WTC11 (cell line): ENCODE measurements at places on chromosomes 4 and X. TPM values are rescaled to one million over a fixed set of nuclear protein-coding genes. Genes with fewer than 3 reads are reported as not detected.
A peak's percentile ranks its signal among the peaks of the same experiment; 100 is the strongest.

DNA sequence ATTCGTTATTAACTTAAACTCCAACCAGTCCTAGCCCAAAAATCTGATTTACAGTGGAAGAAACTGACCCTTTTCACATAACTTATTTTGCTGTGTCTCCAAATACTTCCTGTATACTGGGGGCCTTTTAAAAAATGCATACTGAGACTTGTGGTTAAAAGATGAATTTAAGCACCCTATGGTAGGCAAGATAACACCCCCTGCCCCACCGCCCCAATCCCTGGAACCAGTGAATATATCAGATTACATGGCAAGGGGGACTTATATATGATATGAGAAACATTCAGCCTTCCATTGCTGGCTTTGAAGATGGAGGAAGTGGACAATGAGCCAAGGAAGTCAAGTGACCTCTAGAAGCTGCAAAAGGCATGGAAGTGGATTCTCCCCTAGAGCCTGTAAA, 3.1 kb upstream of the CLCN3 start:
- H3K27ac ChIP-seq = no peak overlapping the region
- no peaks in the 10 kb centered on the region for H3K36me3 ChIP-seq
- DNase-seq = no peak

- H3K4me3 ChIP-seq = no peak overlapping the region
- DNase-seq = no peak
- peaks cover 10% of the 10 kb centered on the region; the same call in 1 of the 2 replicates for H3K4me1 ChIP-seq
- H3K36me3 ChIP-seq = no peaks in the 10 kb centered on the region
Measured at GRCh38 chrX:39248330-39248729, 447.1 kb downstream of the MID1IP1 start.

GRCh38 chr4:113692809-113693411, 68.6 kb downstream of the CAMK2D start:
- DNase-seq = no peak
- no peaks in the 10 kb centered on the region for H3K27me3 ChIP-seq
- no peaks in the 10 kb centered on the region for H3K36me3 ChIP-seq
- no peak overlapping the region for H3K4me3 ChIP-seq
- H3K27ac ChIP-seq = no peak overlapping the region

GRCh38 chr4:152992027-152992426, 55.9 kb downstream of the FHDC1 start:
- DNase-seq = no peak
- peaks cover 28% of the 10 kb centered on the region for H3K4me1 ChIP-seq
- H3K27me3 ChIP-seq = no peaks in the 10 kb centered on the region
- no peak overlapping the region for H3K4me3 ChIP-seq
- H3K27ac ChIP-seq = no peak overlapping the region

Gene PPP1R3F
- 7.0 to 14.1 TPM (median 11.3 TPM) in 3 replicates for total RNA-seq

DNA sequence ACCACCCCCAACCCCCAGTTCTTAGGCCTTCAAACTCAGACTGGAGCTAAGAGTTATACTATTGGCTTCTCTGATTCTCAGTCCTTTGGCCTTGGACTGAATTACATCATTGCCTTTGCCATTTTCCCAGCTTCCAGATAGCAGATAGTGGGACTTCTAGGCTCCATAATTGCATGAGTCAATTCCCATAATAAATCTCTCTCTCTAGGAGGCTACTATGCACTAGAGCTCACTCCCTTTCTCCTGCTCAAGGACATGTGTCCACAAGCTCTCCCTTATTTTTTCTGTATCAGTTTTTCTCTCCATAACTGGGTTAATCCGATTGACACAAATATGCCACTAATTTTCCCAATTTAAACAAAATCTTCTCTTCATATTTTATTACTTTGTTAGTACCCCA, 103.4 kb downstream of the REELD1 start:
- H3K4me1 ChIP-seq = no peaks in the 10 kb centered on the region
- no peaks in the 10 kb centered on the region for H3K36me3 ChIP-seq
- no peak overlapping the region for H3K4me3 ChIP-seq
- DNase-seq = no peak
- H3K27ac ChIP-seq = no peak overlapping the region
- no peaks in the 10 kb centered on the region for H3K27me3 ChIP-seq

Gene TLL1
- 0.46 to 0.98 TPM (median 0.63 TPM) in 3 replicates for total RNA-seq

GRCh38 chr4:5967783-5968182, 50.4 kb downstream of the C4orf50 start:
- DNase-seq = no peak
- no peaks in the 10 kb centered on the region for H3K36me3 ChIP-seq
- H3K27ac ChIP-seq = no peak overlapping the region
- H3K27me3 ChIP-seq = peaks cover 6% of the 10 kb centered on the region; the same call in 1 of the 2 replicates
- no peak overlapping the region for H3K4me3 ChIP-seq
- peaks cover 30% of the 10 kb centered on the region for H3K4me1 ChIP-seq

DNA sequence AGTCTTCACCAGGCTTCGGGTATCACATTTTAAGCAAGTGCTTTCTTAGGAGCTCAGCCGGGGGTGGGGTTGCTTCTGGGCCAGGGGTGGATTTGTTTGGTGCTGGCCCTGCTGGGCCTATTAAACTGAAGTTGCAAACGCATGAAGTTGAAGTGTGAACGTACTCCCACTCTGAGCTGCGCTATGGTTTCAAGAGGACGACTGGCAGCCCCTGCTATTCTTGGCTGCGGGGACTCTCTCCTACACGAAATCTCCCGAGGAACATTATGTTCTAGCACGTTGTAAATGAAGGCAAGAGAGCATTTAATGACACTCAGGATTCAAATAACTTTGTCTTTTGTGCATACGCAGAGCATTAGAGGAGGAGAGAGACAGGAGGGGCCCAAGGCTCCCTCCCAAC, 401.3 kb upstream of the BOD1L1 start:
- no peaks in the 10 kb centered on the region for H3K36me3 ChIP-seq
- H3K27ac ChIP-seq = no peak overlapping the region
- no peaks in the 10 kb centered on the region; the same call in 1 of the 2 replicates for H3K27me3 ChIP-seq
- DNase-seq = peak; percentile 13
- H3K4me1 ChIP-seq = peaks cover 22% of the 10 kb centered on the region
- H3K4me3 ChIP-seq = no peak overlapping the region

Gene SERTM2
- 0.18 to 0.41 TPM (median 0.37 TPM) in 3 replicates for total RNA-seq

Gene SSX3
- total RNA-seq = 0.25 TPM in 1 of 3 replicates, not detected in the others

Gene TMEM255A
- total RNA-seq = 0.41 to 0.69 TPM (median 0.61 TPM) in 3 replicates

Gene CCNA2
- total RNA-seq = 77.1 to 95.1 TPM (median 81.1 TPM) in 3 replicates

GRCh38 chr4:1315836-1316536, 26.3 kb downstream of the MAEA start:
- no peak for DNase-seq
- H3K27ac ChIP-seq = no peak overlapping the region
- H3K27me3 ChIP-seq = no peaks in the 10 kb centered on the region

GRCh38 chr4:95283320-95283719, 265.5 kb downstream of the UNC5C start:
- H3K4me3 ChIP-seq = no peak overlapping the region
- DNase-seq = no peak
- no peak overlapping the region for H3K27ac ChIP-seq
- H3K4me1 ChIP-seq = peaks cover 7% of the 10 kb centered on the region

Gene RAI2
- 0.57 to 0.78 TPM (median 0.77 TPM) in 3 replicates for total RNA-seq

Gene ACOX3
- total RNA-seq = 10.6 to 10.7 TPM (median 10.6 TPM) in 3 replicates

GRCh38 chrX:70826715-70827114, 81.8 kb downstream of the TEX11 start:
- peaks cover 8% of the 10 kb centered on the region for H3K4me1 ChIP-seq
- no peak overlapping the region for H3K27ac ChIP-seq
- no peaks in the 10 kb centered on the region for H3K36me3 ChIP-seq
- no peak overlapping the region for H3K4me3 ChIP-seq
- no peak for DNase-seq
